ENCODE measurements at places on chromosomes 5 and 9.
A peak's percentile ranks its signal among the peaks of the same experiment; 100 is the strongest.

GRCh38 chr9:93819905-93820304 lies 135.2 kb downstream of the BARX1 start:
- no peak for DNase-seq

- DNase-seq = peak; percentile 9
Measured at GRCh38 chr5:91266184-91266705, 116.9 kb downstream of the ARRDC3 start.

GRCh38 chr9:133341369-133342068 lies 5.5 kb upstream of the SURF6 start:
- peak; percentile 39 for DNase-seq

- DNase-seq = no peak
Measured at GRCh38 chr9:129939431-129939830, 103.6 kb downstream of the FNBP1 start.

DNA sequence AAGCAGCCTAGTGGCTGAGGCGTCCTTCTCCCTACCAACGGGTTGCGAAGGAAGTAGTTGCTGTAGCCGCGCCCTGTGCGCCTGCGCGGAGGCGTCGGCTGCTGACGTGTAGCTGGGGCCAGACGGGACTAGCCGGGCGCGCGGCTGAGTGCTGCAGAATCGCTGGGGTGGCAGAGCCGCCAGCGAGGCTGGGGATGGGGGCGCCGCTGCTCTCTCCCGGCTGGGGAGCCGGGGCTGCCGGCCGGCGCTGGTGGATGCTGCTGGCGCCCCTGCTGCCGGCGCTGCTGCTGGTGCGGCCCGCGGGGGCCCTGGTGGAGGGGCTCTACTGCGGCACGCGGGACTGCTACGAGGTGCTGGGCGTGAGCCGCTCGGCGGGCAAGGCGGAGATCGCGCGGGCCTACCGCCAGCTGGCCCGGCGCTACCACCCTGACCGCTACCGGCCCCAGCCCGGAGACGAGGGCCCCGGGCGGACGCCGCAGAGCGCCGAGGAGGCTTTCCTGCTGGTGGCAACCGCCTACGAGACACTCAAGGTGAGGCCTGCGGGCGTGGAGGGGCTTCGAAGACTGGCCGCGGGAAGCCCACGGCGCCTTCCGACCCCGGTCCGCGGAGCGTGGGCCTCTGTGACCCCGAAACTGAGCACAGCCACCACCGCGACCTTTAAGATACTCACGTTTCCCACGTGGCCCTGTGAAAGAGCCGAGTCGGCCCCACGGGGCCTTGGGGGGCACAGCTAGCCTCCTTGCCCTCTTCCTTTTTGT lies at the start of gene DNAJC25:
DNAJC25 (plus strand) TSS at position 121 of the 758 bp plus-strand sequence; CDS start at position 195, 74 bp downstream.
- DNase-seq = peak; percentile 98

- no peak for DNase-seq
Measured at GRCh38 chr9:80305136-80305535, 733.4 kb downstream of the TLE4 start.

DNA sequence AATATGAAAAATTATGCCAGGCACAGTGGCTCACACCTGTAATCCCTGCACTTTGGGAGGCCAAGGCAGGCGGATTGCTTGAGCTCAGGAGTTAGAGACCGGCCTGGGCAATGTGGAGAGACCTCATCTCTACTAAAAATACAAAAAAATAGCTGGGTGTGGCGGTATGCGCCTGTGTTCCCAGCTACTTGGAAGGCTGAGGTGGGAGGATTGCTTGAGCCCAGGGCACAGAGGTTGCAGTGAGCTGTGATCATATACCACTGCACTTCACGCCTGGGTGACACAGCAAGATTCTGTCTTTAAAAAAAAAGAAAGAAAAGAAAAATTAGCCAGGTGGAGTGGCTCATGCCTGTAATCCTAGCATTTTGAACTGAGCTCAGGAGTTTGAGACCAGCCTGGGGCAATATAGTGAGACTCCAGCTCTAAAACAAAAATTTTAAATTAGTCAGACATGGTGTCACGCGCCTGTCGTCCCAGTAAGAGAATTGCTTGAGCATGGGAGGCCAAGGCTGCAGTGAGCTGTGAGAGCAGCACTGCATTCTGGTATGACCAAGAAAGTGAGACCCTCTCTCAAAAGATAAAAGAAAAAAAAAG lies 18.0 kb downstream of the PLAA start:
- DNase-seq = no peak

- DNase-seq = no peak
Measured at GRCh38 chr9:97518166-97518908, 16.9 kb downstream of the TMOD1 start.

DNA sequence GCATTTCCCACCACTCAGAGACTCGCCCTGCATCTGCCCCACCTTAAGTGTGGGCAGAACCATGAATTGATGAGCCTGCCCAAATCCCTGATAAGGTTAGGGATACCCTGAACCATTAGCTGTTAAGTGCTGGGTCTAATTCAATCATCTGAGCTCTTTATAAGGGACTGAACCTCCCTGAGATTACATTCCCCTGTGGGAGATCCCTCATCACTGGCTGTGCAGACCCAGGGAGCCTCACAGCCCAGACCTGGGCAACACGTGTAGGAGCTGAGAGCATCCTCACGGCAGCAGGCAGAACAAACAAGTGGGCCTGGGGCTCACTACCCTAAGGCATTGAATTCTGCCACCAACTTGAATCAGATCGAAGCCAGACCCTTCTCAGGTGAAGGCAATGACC lies 585 bp upstream of the TAF11L2 start:
- no peak for DNase-seq

- DNase-seq = no peak
Measured at GRCh38 chr5:31119938-31120641, 73.4 kb upstream of the CDH6 start.

GRCh38 chr5:174789596-174789995 lies 65.2 kb downstream of the MSX2 start:
- DNase-seq = no peak

GRCh38 chr5:55668356-55668755 lies 43.8 kb downstream of the SLC38A9 start:
- no peak for DNase-seq

GRCh38 chr9:26510137-26510536 lies 382.5 kb downstream of the CAAP1 start:
- no peak for DNase-seq

DNA sequence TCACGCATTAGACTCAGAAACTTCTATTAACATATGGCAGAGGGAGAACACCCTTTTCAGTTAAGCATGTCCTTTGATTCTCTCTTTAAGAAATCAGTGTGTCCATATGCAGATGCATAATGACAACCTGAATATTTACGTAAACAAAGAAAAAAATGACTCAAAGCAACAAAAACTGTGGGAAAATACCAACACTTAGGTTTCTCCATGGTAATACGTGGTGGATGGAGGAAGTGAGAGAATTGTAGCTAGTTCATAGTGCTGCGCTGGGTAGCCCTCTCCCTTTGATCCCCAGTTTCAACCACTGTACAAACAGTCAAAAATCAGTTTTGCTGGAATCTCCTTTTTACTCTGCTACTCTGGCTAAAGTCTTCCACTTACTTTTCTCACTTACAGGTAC lies 2.0 kb upstream of the MAP3K1 start:
- no peak for DNase-seq

DNA sequence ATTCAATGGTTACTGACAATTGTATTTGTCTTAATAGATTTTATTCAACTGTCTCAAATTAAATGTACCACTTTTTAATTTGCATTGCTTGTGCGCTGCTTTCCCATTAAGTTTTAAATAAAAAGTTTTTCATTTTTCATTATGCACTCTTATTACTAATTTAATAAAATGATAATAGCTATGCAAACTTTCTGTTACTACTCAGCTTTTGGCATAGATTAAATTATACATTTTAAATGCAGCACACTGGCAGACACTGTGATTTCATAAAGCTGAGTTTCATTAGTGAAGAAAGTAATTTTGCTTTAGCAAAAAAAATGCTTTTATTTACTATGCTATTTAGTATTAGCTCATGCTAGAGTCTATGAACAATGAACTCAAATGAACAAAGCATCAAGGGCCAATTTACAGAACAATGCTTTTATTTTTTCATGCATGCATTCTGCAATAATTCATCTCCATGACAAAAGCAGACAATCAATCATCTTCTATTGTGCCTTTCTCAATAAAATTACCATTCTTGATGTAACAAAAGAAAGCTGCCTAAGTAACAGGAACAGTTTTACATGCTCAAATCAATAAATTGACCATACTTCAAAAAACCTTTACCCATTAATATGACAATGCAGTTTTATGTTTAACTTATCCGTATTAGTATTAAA lies 595.2 kb upstream of the ARRDC3 start:
- DNase-seq = no peak

DNA sequence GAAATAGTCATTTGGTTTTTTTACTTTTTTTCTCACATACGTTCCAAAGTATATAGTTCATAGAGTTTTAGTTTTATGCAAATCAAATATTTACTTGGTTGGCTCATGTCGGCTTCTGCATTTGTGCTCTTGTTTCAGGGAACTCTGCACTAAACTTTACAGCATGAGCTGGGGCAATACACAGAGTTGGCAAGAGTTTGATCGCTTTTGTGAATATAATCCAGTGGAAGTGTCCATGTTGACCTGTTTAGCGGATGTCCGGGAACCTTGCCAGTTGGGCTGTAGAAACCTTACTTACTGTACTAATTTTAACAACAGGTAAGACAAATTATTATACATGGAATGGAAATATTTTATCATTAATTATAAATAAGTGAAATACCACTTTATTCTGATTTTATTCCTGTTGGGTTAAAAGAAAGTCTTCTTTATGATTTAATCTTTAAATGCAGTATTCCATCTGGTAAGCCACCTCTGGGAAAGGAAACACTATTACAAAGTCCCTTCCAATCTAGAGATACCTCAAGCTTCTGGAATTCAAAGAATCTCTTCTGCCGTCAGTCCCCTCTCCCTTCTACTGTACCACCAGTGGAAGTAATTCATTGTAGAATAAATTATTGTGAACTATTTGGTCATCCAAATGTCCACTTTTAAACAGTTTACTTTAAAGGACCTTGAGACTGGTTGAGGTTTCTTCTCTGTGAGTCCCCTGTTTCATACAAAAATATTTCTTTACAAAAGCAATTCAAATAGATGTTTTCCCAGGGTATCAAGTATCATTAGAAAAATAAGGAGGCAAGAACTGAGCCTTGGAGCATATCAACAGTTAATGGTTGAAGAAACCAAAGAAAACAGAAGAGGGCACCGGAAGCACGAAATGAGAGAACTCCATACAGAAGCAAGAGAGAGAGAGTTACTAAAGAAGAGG lies 45.2 kb upstream of the GLIPR2 start:
- no peak for DNase-seq

DNA sequence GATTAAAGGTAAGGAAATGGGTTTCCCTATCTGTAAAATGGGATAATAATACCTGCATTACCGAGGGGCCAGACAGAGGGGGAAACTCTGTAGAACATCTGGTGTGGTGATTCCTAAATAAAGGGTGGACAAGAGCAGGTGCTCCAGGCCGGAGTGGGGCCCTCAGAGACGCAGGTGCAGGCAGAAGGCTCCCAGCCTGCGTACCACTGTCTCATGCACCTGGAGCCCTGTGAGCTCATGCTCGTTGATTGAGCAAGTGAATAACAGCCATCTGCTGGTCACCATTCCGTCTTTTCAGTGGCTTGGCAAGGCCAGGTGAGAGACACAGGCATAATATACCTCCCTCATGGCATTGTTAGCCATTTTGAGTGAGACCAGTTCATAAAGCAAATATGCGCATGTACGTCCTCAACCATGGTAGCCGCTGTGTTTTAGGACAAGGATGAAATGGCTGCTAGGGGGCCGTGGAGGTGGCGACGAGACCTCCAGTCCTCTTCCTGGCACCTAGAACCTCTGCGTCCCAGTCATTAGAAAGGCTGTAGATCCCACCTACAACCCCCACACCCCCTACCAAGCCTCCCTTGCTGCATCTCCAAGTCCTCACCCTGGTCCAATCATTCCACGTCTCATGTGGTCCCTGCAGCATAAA lies 198.0 kb upstream of the MVB12B start:
- DNase-seq = no peak

DNA sequence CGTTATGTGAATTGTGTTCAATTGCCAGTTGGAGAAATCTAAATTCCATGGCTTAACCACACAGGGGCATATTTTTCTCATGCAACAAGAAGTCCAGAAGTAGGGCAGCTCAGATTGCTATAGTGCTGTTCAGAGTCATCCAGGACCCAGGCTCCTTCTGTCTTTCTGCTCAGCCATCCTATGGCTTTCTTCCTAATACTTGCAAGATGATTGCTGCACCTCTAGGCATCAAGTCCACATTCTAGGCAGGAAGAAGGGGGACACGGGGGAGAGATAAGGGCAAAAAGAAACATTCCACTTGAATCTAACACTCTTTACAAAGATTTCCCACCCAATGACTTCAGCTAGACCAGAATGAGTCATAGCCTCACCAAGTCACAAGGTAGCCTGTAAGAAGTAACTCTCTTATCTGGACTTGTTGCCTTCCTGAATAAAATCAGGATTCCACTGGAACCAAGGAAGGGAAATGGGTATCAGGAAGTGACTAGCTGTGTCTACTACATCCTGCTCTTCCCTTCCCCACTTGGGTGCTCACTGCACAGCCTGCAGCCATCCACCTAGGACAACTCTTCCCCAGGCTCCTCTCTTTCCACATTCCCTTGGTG lies 5.3 kb downstream of the ERAP2 start:
- no peak for DNase-seq

DNA sequence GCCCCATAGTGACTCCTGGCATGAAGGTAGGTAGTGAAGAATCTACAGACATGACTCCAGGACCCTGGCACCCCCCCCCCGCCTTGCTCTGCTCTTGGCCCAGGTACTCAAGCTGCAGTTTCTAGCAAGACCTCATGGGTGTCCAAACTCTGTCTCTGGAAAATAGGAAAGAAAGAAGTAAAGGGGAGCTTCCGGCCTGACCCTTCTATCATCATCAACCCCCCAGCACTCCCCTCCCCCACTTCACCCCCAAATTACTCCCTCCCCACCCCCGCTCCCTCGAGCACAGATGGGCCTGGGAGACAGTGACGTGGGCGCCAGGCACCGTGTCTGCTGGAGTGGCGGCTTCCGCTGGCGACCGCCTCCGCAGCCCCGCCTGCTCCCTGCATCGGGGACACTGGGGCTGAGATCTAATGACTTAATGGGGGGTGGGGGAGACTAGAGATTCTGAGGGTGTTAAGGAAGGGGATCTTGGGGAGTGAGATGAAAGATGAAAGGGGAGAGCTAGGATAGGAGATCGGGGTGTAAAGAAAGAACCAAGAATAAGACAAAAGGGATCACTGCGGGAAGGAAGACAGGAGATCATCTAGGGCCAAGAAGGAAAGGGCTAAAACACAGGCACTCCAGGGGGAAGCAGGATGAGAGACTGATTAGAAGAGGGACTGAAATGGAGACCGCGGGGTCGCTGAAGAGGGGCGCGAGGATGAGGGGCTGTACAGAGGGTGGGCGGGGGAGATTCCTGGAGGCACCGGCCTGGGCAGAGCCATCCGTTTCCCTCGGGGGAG lies 1.1 kb upstream of the DNAJB5 start:
- DNase-seq = no peak

- no peak for DNase-seq
Measured at GRCh38 chr5:5586721-5587120, 164.2 kb downstream of the ICE1 start.

- no peak for DNase-seq
Measured at GRCh38 chr5:96968074-96968473, 32.2 kb downstream of the LNPEP start.

GRCh38 chr9:135219676-135220600 lies 132.5 kb downstream of the OLFM1 start:
- no peak for DNase-seq

Measured in hematopoietic multipotent progenitor cell treated with erythropoietin and hydrocortisone succinate and interleukin-3 and kit ligand, for 8 days (in vitro differentiated cells).